ENCODE measurements at places on chromosomes 2 and 18.

GRCh38 chr2:190301032-190301431 is 18.6 kb downstream of the HIBCH start:
- no peak for DNase-seq

DNA sequence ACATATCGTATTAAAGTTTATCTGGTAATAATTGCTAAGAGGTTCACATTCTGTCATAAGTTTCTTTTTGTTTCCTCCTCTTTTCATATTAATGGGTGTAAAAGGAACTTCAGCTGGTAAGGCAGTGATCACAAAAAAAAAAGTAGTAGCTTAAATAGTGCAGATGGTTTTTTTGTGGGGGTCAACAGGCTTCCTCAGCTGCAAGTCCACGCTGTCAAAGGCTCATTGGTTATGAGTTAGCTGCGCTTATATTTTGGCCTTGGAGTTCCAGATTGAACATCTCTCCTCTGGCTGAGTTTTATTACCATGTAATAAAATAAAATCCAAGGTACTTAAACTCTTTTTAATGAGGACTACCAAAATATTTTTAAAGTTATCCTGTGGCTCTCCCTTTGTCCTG is 277.0 kb upstream of the ZEB2 start:
- no peak for DNase-seq

GRCh38 chr2:46377666-46378560 is 80.7 kb downstream of the EPAS1 start:
- no peak for DNase-seq

- no peak for DNase-seq
Measured at GRCh38 chr2:152245653-152246052, 70.1 kb upstream of the STAM2 start.

DNA sequence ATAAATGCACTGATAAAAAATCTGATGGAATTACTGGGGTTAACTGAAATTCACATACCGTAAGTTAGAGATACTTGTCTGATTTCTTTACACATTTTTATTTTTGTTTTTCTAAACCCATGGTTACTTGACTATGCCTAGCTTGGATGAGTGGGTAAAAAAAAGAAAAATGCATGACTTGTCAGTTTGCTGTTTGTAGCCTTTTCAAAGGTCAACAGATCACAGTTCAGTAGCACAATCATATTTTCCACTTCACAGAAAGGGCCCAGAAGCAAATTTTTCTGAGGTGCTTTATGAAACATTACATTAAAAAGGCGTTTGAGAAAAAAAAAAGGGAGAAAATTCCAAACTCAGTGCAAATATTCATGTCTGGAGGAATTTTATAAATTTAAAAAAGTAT is 16.4 kb downstream of the SLC16A14 start:
- no peak for DNase-seq

- no peak for DNase-seq
Measured at GRCh38 chr2:167258712-167259111, 370.4 kb downstream of the XIRP2 start.

GRCh38 chr2:3613524-3613905 is 18.6 kb downstream of the COLEC11 start:
- DNase-seq: no peak

- DNase-seq: no peak
Measured at GRCh38 chr18:10376731-10377130, 77.7 kb upstream of the APCDD1 start.

DNA sequence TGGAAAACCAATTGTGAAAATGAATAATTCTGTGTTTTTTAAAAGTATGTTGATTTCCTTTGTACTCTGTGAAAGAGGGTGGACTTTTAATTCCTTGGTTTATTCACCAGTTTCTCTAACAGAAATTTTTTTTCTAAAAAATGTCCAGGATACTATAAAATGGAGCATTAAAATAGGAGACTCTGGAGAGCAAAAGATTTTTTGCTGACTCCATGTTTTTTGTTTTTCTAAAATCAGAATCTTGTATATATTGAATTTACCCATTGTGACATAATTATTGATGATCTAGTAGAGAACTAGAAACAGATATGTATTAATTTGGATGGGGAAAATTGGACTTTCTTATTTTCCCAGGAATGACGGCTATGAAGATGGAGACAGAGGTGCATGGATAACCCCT is 23.2 kb upstream of the EFEMP1 start:
- no peak for DNase-seq

GRCh38 chr18:54210463-54210862 is 14.0 kb downstream of the MBD2 start:
- DNase-seq: no peak

DNA sequence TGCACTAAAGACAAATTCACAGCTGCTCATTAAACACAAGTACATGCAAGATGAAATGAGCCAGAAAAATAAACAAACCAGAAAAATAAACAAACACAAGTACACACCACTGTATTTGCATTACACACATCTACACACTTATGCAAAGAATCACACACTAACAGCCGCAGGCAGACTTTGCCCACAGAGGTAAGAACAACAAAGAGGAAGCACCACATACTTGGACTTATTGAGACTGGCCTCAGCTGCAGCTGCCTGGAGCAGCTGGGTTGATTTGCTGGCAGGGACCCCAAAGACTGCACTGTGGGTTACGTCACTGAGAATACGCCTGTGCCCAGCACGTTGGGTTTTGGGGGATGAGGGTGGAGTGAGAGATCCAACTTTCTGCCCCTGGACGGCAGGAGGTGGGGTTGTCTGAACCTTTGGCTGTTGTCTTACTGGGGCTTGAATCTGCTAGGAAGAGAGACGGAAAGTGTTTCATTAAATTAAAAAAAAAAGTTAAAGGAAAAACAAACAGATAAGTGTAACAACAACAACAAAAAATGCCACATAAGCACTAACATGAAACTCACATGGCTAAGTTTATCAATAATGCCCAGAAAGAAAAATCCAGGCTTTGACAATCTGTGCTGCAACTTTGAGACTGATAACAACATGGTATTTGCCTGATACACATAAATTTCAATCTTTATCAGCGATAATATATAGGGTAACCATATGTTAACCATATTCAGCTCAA is 71.9 kb upstream of the NFU1 start:
- no peak for DNase-seq

DNA sequence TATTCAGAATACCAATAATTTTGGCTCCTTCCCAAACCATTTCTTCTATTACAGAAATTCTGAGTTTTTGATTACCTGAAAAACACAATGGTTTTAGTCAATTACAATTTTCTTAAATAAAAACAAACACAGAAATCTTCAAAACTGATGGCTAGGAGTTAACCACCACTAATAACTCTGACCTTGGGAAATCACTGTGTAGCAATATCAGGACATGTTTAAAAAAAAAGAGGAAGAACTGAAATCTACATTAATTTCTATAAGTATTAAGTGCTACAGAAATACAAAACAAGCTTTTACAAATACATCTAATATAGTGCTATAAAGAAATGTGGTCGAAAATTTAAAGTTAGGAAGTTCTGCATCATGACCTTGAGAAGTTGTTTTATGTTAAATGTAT is 14.9 kb downstream of the L3MBTL4 start:
- DNase-seq: no peak

DNA sequence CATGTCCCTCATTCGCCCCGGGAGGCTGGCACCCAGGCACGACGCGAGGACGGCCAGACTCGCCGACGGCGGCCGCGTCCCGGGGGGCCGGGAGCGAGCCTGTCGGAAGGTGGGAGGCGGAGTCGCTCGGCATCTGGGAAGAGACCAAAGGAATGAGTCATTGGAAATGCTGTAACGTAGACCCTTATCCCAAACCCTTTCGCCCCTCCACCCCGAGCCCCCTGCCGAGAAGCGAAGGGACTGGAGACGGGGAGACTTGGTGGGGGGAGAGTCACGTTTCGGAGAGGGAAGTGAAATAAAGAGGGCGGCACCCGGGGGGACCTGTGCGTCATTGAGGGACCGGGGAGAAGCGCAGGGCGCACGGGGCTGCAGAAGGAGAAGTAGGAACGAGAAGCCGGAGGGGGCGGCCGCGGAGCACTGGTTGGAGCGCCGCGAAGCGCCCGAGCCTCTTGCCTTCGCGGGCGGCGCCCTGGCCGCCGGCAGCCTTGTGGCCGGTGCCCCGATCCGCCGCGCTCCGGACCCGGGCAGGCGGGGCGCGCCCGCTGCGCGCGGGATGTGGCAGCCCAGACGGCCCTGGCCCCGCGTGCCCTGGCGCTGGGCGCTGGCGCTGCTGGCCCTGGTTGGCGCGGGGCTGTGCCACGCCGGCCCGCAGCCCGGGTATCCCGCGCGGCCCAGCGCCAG is at the start of gene EMILIN2:
TSS of gene EMILIN2 (plus strand) at position 371 of the 681 bp plus-strand sequence. CDS start at position 554, 183 bp downstream.
- DNase-seq: peak; percentile 56

DNA sequence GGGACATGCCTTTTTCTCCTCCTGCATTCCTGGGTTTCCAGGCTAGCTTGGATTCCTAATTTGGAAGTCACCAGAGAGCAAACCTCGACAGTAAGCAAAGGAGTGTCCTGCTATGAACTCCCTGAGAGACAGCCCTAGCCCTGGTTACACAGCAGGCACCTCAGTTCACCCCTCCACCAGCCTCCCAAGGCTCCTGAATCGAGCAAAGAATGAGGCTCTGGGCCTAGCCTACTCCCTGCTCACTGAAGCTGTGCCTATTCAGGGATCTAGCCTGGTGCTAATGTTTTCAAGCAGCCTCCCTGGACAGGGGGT is 66.7 kb upstream of the RMDN2 start:
- no peak for DNase-seq

DNA sequence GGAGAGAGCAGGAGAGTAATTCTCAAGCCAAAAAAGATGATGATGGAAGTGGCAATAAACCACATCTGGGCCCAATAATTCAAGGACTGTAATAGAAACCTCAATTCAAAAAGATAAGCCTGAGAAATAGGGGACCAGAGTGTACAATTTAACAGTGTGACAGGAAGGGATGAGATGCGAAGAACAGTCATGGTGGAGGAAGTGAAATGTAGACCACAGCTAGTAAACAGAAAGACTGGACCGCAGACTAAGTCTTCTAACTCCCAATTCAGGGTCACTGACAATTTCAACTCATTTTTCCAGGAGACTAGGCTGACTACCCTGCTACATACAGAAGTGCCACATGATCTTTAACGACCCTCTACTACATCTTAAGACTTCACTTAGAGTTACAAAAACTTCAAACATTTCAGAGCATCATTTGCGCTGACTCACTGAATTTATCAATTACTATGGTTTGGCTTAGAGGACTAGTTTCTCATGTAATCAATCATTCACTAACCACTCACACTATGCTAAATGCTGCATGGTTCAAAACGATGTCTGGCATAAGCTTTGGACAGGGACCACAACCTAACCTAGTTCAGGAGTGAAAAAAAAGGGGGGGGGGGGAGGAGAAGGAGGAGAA is 9.0 kb downstream of the CUL3 start:
- DNase-seq: no peak

GRCh38 chr18:56083097-56083521 is 495.1 kb upstream of the TCF4 start:
- no peak for DNase-seq

DNA sequence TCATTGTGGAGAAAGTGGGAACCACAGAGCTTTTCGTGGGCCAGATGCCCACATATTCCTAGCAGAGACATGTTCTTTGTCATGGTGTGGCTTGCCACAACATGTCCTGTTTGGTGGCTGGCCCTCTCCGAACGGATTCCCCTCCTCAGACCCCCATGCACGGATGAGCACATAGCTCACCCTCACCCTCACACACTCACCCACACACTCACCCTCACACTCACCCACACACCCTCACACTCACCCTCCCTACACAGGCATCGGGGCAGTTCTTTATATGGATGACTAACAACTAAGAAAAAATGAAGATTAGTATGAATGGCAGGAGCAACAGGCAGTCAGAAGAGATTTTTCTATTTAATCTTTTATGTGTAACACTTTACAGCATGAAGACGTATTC is 149.9 kb downstream of the ZNF236 start:
- DNase-seq: no peak

DNA sequence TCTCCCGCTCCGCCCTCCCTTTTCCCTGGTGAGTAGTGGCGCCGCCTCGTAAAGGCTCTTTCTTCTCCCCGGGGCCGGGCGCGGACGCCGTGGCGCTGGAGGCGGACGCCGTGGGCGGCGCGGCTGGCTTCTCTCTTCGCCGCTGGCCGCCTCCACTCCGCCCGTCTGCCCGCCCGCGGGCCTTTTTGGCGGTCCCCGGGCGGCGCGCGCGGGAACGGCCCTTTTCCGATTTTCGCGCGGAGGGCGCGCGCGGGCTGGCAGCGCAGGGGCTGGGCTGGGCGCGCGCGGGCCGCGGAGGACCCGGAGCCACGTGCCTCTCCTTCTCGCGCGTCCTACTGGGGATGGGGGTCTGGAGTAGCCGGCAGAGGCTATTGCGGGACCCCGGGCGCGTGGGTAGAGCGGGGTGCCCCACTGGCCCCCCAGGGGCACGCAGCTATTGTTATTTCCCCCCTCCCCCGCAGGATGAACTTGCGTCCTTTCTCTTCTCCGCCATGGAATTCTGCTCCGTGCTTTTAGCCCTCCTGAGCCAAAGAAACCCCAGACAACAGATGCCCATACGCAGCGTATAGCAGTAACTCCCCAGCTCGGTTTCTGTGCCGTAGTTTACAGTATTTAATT is 472 bp downstream of the SLC20A1 start:
- no peak for DNase-seq

DNA sequence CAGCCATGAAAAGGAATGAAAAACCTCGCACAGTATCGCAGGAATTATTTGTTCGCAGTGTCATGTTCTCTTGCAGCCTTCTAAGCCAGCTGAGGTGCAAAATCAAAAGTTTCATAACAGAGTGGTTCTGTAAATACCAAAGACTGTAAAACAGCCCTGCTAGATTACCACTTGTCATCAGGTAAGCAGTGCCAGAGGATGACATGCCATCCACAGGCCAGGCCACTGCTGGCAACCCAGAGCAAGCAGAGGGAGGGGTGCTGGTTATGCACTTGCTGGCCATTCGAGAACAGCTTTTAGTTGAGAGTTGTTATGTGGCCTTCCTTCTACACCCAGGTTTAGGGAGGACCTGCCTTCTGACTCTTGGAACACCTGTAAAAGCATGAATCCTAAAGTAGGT is 114.3 kb upstream of the MGAT5 start:
- no peak for DNase-seq

GRCh38 chr2:135743860-135744259 is 2.2 kb downstream of the UBXN4 start:
- DNase-seq: no peak

- DNase-seq: no peak
Measured at GRCh38 chr2:234752966-234753365, 198.9 kb upstream of the SH3BP4 start.

DNA sequence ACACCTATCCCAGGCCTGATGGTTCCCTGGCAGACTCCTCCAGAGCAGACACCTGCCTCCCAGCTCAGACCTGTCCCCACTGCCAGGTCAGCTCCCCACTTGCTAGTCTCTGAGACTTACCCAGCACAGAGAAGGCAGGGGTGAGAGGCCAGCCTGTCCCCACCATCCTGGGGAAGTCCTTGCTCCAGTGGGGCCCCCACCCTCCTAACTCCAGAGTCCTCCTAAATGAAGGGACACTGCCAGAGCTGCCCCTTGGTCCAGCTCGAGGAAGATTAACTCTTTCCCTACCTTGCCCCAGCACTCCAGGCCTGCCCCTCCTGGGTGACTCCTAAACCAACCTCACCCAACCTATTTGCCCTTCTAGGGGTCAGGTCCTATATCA is 30.4 kb upstream of the TNS1 start:
- no peak for DNase-seq

- DNase-seq: no peak
Measured at GRCh38 chr2:164850235-164850634, 8.6 kb upstream of the COBLL1 start.
